Pons (tissue), 1 donor: ENCODE measurements at places on chromosomes 2 and 18.

DNA sequence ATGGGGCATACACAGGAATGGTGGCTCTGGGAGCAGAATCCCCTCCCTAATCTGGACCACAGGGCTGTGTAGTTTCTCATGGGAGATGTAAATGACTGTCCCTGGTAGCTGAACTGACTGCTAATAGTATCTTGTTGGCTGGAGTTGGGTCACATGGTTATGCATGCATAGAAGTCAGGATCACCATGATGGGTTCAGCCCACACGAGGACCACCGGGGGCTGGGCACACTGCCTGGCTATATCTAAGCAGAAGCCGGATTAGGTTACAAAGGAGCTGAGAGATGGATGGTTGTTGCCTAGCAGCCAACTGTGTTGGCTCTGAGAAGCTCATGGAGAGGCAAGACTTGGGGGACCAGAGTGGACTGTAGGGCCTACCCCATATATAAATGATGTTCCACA, 6.7 kb upstream of the MAP3K2 start:
- no peak for DNase-seq

DNA sequence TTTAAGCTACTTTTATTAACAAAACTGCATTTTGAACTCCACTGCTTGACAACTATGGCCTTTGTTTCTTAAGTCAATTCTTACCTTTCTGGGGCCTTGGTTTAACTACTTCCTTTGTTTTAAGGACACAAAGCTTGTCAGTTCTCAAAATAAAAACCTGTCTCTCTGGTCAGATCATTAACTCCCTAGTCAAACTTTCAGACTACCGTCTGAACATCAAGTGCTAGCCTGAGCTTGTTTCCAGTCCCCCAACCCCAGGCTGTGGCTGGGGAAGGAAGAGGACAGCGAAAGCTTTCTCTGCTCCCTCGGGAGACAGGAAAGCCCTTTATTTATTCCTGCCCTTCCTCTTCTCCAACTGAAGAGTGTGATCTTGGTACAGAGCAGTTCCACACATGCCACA, 1.7 kb downstream of the SH3YL1 start:
- DNase-seq, result no peak

DNA sequence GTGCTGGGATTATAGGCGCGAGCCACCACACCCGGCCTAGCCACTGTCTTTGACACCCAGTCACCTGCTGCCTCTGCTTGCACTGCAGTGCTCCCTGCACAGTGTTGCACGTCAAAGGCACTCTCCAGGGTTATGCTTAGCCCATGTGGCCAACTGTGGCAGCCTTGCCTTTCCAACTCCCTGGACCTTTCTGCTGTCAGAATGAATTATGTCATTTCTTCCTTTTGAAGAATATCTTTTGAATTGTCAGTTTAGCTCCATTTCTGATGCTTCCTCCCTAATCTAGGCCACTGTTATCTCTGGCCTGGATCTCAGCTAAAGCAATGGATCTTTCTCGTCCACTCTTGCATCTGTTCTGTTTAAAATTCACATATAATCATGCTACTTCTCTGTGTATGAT, 29.3 kb upstream of the LRRTM1 start:
- DNase-seq, result no peak

GRCh38 chr2:180311-180710, 83.5 kb downstream of the SH3YL1 start:
- DNase-seq, result no peak

GRCh38 chr2:171247741-171248662, 87.3 kb upstream of the TLK1 start:
- DNase-seq, result no peak

DNA sequence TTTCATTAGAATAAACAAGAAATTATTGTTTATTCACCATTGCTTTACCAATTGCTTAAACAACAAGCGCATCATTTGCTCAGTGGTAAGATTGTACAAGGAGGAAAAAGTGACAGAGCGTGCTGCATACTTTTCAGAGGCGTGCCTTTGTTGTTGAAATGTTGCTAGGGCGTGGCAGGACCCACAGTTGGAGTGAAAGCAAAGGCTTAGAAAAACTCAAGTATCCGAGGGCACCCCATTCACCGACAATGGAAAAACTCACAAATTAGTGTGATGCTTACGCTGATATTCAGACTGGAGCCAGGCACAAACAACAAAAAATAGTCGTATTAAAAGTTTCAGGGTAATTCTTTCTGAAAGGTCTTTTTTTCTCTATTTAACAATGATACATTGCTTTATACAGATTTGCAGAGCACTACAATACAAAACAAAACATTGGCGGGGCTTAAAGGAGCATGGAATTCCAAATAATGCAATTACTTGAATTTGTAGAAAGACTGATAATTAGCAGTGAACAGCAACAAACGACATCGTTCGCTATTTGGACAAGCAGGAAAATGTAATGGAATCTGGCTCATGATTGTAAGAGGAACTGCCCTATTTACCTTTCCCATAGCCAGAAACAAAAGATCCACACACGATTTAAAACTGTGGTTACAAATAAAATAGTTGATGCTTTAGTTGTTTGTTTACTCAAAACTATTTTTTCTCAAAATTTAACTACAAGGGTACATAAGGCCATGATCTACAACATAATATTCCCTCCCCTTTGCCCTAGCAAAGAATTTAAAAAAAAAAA, 37.8 kb upstream of the RTTN start:
- no peak for DNase-seq

- no peak for DNase-seq
These were observed 318.7 kb downstream of the MYCN start for GRCh38 chr2:16259010-16259409.

- no peak for DNase-seq
These were observed 782.2 kb upstream of the SLC8A1 start for GRCh38 chr2:41234093-41234492.

DNA sequence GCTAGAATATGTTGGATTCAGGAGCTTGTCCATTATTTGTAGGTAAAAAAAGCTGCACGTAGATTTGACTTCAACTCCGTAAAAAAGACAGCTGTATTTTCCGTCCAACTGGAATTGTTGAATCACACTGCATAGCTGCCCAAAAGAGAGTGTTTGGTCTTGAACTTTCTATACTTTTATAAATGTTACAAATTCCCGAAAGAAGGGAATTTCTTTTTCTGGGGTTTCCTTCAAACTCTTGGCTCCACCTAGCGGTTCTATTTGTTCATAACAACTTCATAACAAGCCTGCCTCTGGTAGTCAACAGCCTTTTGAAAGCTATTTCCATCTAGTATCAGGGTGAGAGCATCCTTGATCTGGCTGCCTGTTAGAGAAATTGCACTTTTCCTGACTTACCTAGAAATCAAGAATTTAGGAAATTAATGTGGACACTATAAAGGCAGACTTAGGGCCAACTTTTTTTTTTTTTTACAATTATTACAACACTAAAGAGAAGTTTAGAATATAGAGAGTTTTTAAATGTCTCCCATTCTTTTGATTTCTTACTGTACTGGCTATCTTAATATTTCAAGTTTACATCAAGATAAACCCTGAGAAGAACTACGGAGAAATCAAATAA, 48.1 kb downstream of the TMEM185B start:
- DNase-seq, result peak; percentile 83

- no peak for DNase-seq
These were observed 871.9 kb downstream of the TSN start for GRCh38 chr2:122627388-122627787.

DNA sequence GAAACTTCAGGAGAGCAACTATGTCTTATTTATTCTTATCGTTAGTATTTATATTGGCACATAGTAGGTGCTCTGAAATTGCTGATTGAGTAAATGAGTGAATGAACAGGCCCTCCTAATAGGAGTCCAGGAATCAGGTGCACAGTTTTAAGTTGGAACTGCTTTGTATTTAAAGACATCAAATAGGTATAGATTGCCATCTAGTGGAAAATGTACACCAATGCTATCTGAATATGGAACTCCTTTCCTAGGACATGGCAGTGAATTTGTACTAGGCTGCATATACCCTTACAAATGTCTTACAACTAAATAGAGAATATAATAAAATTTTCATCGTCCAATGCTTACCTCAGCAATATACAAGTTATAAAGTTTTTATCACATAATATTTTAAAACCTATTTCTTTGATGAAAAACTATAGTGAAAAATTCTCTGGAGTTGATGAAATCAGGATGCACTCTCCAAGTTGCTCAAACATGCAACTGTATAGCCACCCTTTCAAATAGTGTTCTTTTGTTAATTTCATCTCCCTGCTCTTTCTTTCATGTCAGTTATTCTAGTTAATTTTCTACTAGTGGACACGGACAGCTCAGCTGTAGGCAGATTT, 318.9 kb upstream of the SYT4 start:
- DNase-seq, result peak; percentile 70

DNA sequence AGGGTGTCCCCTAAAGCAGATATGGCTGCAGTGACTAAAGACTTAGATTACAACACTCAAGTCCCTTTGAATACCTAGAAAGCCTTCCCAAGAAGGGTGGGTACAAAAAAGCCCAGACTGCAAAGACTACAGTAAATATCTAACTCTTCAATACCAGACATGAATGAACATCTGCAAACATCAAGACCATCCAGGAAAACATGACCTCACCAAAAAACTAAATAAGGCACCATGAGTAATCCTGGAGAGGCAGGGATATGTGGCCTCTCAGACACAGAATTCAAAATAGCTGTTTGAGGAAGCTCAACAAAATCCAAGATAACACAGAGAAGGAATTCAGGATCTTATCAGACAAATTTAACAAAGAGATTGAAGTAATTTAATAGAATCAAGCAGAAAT, 138.2 kb upstream of the OTOS start:
- no peak for DNase-seq

DNA sequence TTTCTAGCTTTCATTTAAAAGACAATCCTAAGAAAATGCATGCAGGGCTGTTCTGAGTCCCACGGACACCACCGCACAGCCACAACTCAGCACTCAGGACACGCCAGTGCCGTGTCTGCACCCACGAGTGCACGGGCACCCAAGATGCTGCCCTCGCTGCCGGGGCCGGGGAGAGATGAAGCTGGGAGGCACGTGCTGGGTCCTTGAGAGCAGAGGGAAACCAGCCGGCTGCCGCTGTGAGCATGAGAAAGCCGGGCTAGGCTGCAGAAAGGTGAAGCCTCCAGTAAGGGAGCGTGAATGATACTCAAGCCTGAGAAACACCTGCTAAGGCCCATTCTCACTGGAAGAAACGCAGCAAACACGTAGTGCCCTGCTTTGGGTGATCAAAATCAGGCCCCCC, 4.8 kb downstream of the COPS9 start:
- DNase-seq, result no peak

GRCh38 chr2:10407432-10407831, 40.7 kb downstream of the ODC1 start:
- DNase-seq, result no peak

DNA sequence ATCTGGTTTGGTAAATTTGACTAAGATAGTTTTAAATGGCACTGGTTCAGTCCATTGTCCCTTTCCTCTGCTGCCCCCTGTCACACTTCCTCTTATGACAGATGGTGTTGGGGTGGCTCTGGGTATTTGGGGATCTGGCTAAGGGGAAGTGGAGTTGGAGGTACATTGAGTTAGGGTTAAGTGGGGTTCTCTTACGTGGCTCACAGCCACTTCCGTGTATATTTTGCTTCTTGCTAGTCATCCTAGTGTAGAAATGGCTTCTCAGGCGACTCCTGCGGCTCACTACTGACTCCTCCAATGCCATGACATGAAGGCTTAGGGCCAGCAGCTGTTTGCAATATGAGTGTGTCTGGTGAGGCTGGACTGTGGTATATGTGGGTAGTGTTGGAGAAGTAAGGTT, 187.0 kb downstream of the HAUS1 start:
- no peak for DNase-seq
